ENCODE measurements at places on chromosomes 7 and 10. TPM values are rescaled to one million over a fixed set of nuclear protein-coding genes. Genes with fewer than 3 reads are reported as not detected.

The EN2 gene
- not detected for total RNA-seq

DNA sequence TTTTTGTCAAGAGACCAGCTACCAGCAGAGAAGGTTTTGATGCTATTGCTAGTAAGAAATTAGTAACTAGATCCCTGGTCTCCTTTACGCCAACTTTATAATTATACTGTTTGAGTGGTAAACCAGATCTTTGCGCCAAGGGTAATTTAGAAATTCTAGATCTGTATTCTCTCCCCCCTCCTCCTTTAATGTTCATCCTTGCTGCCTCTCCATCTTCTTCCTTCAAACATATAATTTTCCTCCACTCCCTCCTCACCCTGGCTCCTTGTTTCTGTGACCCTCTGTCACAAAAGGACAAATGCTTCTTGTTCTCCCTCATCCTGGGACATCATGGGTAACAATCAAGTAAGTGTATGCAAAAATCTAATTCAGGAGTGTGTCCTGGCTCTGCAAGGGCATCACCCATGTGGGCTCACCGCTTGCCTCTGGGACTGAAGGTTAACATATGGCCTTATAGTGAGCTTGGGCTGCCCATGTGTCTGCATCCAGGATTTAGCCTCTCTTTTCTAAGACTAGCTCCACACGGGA, 121.2 kb downstream of the BAMBI start:
- no peak for DNase-seq

DNA sequence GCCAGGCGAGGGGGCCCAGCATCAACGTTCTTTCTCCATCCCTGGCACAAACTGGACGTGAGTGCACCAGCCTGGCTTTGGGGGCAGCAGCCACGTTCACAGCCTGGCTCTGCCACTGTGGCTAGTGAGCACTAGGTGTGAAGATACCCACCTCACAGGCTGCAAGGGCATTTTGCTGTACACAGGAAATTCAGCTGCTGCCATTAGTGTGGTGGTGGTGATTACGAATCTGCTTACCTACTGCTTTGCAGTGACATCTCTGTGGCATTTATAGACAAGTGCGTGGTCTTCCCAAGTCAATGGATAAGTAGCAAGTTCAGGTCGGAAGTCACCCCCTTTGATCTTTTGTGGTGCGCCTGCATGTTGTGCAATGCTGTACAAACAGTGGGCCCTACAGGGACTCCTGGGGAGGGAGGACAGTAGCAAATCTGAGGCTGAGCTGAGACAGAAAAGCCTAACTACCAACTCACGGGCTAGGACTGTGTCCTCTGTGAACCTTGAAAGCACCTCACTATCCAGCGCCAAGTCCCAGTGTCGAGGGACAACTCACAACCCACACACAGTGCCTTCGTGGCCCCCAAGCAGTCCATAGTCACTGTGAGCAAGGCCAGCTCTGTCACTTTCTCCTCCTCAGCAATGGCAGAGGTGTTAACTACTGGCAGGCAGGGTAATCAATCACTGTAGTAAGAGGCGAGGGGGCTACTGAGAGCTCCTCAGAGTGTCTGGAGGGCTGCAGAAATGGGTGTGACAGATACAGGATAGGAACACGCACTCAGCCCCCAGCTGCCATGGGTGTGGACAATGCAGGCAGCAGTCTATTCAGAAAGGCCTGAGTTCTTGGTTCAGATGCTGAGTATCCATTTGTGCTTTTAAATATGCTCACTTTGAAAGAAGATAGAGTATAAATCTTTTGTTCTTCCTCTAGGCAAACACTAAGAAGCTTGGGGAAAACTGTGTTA, 17.0 kb upstream of the MMP21 start:
- no peak for DNase-seq

DNA sequence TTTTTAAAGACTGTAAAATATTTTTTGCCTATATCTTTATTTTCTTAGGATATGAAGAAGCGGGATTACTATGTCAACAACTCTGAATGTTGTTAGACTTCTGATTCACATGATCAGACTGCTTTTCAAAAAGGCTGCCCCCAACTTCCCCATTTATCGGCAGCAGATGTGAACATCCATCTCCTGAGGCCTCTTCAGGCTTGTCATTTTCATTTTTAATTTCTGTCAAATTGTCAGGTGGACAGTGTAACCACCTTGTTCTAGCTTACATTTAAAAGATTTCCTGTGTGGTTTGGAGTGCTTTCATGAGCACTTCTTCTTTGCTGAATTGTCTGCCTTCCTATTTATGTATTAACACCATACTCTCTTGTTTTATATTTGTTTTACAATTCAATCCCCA, 78.8 kb upstream of the GSDME start:
- no peak for DNase-seq

DNA sequence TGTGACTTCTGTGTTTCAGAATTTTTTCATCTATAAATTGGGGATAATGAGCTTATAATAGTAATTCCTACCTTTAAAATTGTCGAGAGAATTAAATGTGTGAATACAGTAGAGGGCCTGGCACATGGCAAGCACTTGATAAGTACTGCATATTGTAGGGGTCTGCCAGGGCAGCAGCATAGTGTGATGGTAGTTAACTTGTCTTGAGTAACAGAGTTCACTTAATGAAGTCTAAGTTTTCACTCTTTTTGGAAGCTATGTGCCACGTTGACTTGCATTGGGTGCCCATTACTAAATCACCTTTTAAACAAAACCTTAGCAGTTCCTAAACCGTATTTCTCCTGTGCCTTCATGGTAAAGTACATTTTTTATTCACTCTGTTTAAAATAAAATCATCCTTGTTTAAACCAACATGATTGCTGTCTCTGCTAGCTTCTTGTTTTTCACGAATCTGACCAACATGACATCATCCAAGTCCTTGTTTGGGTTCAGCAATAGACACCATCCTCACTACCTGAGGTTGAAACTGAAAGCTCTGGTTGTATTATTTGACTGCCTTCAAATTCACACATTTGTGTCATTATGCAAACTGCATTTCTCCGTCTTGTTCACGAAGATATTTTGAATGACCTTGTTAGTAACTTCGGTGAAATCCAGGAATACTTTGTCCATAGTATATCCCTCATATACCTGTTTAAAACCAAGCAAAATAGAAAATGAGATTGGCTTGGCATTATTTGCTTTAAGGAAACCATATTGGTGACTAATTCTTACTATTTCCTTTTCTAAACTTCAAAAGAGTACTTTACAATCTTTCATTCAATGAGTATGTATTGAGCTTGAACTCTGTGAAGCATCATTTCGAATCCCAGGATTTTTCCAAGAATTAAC, 340.2 kb downstream of the SUGCT start:
- DNase-seq, result no peak

GRCh38 chr10:131310142-131310541, 1.4 kb downstream of the TCERG1L start:
- no peak for DNase-seq

Measured in CD4-positive, alpha-beta T cell (primary cell).